GM23248 (cell line): ENCODE measurements at places on chromosomes 1 and 21.
A peak's percentile ranks its signal among the peaks of the same experiment; 100 is the strongest.

DNA sequence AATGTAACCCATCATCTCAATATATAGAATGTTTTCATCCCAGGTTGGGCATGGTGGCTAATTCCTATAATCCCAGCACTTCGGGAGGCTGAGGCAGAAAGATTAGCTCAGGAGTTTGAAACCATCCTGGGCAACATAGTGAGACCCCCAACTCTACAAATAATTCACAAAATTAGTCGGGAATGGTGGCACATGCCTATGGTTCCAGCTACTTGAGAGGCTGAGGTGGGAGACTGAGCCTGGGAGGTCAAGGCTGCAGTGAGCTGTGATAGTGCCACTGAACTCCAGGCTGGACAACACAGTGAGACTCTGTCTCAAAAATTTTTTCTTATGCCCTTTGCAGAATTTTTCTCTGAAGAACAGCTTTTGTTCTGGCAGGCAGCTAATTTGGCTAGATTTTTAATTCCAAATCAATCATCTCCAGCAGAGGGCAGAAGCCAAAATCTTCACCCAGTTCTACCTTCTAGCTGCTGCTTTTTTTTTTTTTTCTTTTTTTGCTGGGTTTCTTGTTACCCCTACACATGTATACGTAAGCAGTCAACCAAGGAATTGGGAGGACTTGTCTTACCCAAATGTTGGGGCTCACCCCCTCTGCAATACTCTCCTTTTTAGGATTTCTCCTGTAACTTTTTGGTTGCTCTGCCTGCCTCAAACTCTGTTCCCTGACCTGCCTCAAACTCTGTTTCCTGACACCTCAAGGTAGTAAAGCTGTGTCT is 2.7 kb upstream of the RAD54L start:
- peak; percentile 60 for DNase-seq

DNA sequence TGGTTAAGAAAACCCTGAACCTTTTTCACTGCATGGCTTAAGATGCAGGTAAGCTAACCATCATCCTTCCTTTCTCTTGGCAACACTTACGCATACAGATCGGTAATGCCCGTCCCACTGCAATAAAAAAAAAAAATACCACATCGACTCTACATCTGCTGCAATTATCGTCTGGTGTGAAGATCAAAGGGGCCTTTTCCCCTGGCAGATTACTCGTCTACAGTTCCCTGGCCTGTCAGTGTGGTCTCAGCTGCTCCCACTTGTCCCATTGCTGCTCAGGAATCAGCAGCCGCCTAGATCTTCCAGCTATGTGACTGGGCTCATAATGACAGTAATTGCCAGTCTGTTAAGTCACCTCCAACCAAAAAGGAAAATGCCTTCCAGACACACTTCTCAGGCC is 133.1 kb downstream of the SETD4 start:
- DNase-seq: no peak

DNA sequence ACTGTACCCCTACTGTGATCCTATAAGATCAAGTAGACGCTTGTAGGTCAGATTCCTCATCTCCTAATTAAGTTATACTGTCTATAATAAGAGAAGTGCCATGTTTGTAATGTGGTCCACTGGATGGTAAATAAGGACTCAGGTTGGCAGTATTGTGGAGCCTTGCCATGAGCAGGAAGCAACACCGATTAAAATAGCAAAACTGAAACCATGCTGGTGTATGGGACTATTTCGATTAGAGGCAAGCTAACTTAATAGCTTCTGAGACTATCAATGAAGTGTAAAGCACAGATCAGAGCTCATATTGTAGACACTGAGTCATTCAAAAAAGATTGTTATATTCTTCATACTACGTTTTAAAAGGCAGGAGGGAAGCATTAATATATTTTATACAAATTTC is 348.8 kb downstream of the HHAT start:
- DNase-seq: no peak

GRCh38 chr1:12690156-12690555 is 25.8 kb upstream of the AADACL3 start:
- no peak for DNase-seq

DNA sequence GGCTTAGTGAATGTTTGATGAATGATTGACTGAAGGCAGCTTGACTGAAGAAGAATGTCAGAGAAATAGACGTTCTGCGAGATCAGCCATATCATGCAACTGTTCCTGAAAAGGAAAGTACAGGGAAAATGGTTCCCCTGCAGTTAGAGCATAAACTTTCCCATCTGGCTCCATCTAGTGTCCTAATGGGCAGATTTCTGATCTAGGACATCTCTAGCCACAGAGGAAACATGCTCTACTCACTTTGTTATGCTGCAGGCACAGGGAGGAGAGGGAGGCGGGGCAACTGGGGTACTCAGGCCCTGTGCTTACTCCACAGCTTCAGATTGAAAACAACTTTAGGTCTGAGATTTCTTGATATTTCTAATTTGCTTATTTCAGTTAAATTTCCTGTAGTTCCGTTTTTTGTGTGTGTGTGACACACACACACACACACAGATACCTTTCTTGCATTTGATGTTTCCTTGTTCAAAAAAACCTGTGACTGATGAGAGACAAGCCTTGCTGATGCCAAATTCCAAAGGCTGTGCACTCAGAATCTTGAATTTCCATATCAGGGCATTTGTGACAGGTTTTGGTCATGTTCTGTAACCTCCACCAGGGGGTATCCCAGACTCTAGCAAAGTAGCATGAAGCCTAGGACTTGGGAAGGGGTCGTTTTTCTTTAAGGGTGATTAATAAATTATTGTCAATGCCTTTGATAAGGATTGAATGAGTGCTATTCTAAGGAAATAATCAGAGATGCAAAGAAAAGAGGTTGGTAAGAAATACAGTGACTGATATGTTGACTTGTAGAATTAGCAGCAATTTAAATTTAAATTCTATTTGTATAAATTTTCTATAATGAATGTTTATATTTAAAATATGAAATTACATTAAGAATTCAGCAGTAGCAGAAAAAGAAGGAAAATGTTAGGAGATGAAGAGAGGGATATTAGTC is 139.7 kb upstream of the BEND5 start:
- DNase-seq: peak; percentile 81

GRCh38 chr1:196659471-196659870 is 7.6 kb downstream of the CFH start:
- no peak for DNase-seq
